ENCODE measurements at places on chromosomes 6 and 20.
A peak's percentile ranks its signal among the peaks of the same experiment; 100 is the strongest.

DNA sequence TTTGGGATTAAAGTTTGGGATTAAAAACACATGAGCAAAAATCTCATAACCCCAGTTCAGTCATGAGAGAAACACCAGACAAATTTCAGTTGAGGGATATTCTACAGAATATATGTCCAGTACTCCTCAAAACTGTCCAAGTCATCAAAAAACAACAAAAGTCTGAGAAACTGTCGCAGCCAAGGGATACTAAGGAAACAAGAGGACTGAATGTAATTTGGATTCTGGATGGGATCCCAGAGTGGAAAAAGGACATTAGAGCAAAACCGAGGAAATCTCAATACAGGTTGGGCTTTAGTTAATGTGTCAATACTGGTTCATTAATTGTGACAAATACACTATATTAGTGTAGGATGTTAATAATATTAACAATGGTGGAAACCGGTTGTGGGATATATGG lies 219.3 kb downstream of the BCKDHB start:
- no peak for DNase-seq

DNA sequence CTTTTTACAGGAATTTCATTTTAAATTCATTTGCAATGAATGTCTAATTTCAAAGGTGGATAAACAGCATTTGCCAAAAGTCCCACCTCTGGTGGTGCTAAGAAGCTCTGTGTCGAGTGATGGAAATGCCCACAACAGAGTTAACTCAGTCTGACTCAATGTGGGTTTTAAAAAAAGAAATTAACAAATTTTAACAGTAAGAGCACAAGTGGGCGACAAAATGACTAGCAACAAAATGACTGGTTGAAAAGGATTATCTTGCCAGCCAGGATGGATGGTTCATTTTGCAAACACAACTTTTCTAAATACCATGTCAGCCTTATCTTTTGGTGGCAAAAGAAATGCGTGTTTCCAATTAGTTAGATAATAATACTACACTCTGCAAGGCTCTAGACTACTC lies 14.3 kb upstream of the TAGAP start:
- no peak for DNase-seq

DNA sequence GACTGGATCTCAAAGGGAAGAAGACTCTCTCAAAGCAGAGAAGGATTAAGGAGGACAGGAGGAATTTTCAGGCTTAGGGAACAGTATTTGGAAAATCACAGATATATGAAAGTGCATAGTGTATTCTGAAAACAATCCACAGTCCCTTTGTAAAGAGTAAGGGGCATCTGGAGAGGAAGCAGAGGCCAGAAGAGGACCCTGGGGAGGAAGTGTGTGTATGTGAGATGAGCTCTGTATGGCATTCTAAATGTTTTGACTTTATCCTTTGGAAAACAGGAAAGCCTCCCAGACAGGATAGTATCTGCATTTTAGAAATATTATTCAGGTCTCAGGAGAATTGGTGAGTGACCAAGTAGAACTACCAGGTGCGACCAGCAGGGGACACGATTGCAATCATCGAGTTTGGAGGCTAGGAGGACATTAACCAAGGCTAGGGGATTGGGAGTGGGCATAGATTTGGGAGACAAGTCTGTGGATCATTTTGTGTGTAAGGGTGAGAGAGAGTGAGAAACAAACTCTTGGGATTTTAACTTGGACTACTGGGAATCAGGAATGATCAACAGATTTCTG lies 38.3 kb upstream of the FAM184A start:
- DNase-seq = no peak

DNA sequence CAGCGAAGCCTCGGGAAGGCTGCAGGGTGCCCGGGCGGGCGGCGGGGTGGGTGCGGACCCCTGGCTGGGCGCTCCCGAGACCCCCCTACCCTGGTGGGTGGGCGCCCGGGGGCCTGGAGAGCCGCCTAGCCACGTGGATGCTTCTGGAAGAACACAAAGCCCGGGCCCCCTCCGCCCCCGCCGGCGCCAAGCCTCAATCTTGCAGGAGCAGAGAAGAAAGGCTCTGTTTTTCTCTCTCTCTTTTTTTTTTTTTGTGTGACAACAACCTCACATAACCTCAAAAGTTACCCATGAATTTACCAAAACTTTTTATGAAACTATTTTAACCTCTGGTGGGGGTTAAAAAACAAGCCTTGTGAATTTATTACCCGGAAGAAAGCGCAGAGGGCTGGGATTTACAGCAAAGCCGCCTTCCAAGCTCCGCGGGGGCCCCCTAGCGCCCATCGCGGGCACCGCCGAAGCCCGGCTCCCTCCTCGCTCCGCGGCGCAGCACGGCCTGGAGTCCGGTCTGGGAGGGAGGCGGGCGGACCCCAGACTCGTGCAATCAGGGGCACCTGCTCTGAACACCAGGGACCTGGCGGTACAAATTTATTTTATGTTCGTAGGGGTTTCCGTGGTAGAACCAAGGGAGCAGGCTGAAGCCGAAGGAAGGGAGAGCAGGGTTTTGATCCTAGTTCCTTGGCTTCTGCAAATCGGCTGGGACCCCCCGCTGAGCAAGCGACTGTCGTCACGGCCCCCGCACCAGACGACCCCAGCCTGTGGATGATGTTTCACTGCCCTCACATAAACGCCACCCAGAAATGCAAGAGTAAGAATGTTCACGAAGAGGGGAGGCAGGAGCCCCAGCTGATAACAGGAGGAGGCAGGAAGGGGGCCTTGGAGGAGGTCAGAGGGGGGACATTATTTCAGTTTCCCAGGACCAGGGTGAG lies 58.9 kb downstream of the ZNF831 start:
- peak; percentile 78 for DNase-seq

- DNase-seq = no peak
These were observed 14.7 kb downstream of the JAG1 start for GRCh38 chr20:10658876-10659632.

- no peak for DNase-seq
These were observed 4.3 kb downstream of the MTCL3 start for GRCh38 chr6:127514773-127515227.

DNA sequence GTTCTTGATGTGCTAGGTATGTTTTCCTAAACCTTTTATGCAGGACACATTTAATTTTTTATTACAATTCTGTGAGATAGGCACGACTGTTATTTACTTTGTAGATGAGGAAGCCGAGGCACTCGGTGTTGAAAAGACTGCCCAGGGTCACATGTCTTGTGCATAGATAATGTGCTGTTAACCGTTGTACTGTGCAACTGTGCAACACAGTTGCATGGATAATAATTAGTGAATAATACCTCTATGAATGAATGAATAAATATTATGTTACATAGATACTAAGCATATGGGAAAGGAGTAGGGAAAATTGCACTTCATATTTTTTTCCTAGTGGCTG lies 60.3 kb upstream of the DEK start:
- DNase-seq = no peak

DNA sequence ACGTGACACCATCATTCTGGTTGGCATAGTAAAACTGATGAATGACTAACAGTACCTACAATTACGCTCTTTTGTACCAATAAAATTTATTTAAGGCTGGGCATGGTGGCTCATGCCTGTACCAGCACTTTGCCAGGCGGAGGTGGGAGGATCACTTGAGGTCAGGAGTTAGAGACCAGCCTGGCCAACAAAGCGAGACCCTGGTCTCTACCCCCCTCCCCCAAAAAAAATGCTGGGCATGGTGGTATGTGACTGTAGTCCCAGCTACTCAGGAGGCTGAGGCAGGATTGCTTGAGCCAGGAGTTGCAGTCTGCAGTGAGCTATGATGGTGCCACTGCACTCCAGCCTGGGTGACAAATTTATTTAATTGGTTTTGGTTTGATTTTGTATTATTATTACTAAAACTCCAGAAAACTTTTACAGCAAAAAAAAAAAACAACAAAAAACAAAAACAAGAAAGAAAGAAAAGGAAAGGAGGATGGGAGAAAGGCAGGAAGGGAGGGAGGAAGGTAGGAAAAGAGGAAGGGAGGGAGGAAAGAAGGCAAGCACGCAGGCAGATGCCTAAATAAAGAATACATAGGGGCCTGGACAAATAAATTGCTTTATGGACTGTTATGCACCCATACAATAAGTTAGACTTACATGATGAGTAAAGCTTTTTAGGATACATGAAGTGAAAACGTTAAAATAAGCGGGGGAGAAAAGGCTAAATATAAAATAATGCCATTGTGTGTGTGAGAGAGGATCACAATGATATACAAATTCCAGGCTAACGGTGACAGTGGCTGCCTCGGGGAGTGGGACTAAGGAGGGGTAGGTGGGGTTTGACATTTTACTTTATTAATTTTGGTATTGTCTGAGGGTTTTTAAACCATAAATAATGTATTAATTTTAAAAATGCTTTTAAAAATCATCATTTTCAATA lies 682 bp upstream of the ZSCAN9 start:
- no peak for DNase-seq

DNA sequence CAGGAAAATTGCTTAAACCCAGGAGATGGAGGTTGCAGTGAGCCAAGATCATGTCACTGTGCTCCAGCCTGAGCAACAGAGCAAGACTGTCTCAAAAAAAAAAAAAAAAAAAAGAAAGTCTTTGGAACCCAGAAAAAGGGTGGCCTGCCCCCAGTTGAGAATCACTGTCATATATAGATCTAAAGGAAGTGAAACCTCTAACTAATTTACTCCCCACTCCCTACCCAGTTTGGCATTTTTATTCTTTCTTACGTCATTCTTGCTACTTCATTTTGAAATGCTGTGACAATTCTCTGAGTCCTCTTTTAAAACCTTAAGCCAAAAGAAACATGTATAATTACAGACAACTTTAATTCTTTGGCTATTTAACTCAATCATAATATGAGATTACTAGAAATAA lies 254.8 kb downstream of the CDC5L start:
- no peak for DNase-seq

- no peak for DNase-seq
These were observed 89.4 kb upstream of the OPRM1 start for GRCh38 chr6:153949616-153950015.

DNA sequence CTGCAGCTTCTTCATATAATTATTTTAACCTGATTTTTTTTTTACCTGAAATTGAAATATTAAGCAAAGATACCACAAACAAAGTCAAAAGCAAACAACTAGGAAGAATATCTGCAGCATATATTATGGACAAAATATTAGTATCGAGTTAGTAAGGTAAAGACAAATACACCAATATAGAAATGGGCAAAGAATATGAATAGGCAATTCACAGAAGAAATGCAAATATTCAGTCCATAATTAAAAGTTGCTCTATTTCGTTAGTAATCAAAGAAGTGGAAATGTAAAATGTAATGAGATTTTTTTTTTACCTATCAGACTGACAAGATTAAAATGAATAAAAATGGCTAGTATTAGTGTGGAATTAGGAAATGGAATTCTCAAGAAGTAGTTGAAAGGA lies 121.5 kb downstream of the CD83 start:
- no peak for DNase-seq

DNA sequence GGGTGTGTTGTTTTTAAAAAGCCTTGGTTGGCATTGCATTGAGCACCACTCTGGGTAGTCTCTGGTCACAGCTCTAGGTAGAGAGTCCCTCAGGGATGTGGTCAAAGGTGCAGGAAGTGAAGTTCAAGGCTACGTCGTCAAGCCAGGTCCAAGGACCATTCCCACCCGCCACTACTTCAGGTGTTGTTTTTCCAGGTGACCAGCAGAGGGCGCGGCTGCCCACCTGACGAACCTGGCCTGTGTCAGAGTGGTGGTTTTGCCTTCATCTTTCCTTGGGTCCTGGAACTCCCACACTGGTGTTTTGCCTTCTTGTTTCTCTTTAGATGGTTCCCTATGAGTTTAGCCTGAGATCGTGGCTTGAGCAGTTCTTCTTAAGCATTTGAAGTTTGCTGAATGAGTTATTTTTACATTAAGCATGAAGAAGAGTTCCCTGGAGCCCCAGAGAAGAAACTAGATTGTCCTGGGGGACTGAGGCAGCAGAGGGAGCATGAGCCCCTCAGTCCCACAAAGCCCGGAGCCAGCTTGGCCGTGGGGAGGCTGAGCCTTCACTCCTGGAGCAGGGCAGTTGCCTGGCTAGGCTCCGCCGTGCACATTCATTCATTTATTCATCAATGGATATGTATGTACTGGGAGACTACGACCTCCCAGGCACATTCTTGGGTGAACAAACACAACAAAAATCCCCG lies 5.6 kb upstream of the PHACTR3 start:
- peak; percentile 1 for DNase-seq

- no peak for DNase-seq
These were observed 8.4 kb downstream of the CD40 start for GRCh38 chr20:46126440-46127056.

- DNase-seq = no peak
These were observed 92.9 kb upstream of the NRSN1 start for GRCh38 chr6:24032896-24033688.

DNA sequence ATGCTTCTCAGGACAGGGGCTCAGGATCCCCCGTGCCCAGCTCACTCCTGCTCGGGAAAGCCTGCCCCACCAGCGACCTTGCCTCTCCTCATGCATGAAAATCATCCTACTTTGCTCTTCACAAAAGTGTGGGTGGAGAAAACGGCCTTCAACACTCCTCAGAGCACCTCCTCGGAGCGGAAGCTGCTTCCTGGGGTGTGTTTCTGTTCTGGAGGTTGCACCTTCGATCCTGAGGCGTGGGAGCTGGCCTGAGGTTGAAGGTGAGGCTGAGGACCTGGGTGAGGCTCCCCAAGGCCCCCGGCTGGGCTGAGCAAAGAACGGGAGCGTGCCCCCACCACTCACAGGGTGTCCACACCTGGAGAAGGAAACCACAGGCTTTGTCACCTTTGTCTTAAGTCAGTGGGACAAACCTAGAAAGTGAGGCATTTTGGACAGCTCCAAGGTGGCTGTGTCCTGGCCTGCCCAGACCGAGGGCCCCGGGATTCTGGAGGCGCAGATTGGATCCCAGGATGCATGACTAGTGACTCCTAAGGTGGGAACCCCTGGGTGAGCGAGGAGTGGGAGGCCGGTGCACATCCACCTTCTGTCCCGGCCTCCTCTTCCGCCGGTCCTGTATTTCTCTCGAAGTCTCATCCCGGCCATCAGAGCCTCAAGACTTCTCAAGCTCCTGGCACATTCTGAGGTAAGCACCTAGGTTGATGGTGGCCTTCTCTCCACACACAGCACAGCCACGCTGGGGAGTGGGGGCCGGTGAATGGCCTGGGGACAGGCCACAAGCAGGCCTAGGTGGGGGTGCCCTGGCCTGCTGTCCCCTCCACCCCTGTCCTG lies 104.7 kb downstream of the TMEM242 start:
- no peak for DNase-seq

DNA sequence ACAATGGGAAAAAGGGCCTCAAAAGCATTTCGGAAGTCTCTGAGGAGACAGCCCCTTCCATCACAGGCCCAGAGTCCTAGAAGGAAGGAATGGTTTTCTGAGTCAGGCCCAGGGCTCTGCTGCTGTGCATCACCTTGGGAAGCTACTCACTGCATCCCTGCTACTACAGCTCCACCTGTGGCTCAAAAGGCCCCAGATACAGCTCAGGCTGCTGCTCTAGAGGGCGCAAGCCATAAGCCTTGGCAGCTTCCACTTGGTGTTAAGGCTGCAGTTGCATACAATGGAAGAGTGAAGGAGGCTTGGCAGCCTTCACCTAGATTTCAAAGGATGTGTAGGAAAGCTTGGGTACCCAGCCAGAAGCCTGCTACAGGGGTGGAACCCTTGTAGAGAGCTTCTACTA lies 54.8 kb downstream of the MEI4 start:
- no peak for DNase-seq

All from stimulated activated CD4-positive, alpha-beta T cell treated with anti-CD3 and anti-CD28 coated beads, Interleukin-1b, Interleukin-23, amount 100 ng/mL, for 24 hours (primary cell).